NCI-H187 (cell line): ENCODE measurements at places on chromosomes 3 and 15.

DNA sequence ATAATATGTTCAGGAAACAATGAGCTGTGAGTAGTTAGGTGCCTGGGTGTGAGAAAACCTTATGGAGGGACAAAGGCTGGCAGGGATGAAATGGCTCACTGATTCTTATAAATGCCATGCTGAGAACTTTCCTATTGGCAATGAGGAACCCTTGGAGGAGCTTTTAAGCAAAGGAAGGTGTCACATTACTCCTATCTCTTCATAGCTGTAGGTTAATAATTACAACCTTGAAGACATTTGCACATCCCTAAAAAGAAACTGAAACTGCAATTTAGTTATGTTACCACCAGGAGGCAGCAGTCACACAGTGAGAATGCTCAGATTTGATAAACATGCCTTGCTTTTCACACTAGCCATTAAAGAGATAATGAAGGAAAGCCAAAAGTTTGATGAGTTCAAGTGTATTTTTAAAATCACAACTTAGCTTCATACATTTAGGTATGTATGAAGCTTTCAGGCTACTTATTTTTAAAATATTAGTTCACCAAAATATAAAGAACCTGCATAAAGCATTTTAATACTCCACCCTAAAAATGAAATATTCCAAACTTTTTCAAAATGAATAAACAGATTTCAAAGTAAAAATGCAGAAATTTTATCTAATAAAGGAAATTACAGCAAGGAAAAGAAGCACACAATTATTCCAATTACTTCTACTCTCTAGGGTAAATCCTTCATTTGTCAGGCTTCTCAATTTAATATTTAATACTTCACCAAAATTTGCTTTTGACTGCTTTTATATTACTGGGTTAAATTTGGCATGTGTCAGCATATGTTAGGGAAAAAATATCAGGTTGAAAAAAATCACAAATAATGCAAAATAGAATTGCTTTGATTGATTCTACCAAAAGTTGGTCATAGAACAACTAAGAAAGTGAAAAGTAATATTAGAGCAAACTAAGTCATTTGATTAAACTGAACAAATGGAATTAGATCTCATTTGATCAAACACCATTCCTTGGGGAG lies 136.9 kb upstream of the SLC2A2 start:
- DNase-seq = no peak

GRCh38 chr3:88003115-88003755 lies 55.6 kb downstream of the CGGBP1 start:
- DNase-seq = no peak

GRCh38 chr15:74799856-74800558 lies 12.6 kb upstream of the LMAN1L start:
- DNase-seq = no peak

GRCh38 chr3:184952671-184953070 lies 140.7 kb downstream of the VPS8 start:
- no peak for DNase-seq

- DNase-seq = no peak
These were observed 19.5 kb downstream of the ARHGEF3 start for GRCh38 chr3:56782215-56782614.

- no peak for DNase-seq
These were observed 40.1 kb upstream of the EPHB1 start for GRCh38 chr3:134754768-134755559.

GRCh38 chr3:127064391-127065137 lies 81.6 kb downstream of the PLXNA1 start:
- DNase-seq = no peak

DNA sequence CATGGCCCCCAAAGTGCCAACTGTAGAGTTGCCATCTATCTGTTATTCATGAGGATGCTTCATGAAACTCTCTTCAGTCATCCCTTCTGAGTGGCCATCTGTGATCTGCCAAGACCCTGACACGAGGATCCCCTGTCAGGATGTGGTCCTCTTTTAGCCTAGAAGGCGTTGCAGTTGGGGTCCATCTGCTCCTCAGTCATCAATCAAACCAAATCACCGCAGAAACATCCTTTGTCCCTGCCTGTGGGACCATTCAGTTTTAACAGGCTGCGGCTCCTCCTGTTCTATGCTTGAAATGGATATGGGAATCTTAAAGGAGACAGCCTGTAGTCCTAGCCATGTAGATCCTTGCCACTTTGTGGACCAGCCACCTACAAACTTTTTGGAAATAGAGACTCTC lies 5.9 kb upstream of the RPS27L start:
- no peak for DNase-seq

DNA sequence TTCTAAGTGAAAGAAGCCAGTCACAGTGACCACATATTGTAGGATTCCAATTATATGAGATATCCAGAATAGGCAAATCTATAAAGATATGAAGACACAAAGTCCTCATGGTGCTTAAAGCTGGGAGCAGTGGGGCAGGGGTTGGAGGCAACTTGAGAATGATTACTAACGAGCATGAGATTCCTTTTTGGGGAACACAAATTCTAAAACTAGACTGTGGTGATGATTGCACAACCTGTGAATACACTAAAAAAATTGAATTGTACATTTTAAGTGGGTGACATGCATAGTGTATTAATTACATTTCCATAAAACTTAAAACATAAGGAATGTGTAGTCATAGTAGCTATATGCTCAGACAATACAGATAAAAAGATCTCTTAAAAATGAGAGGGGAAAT lies 103.2 kb downstream of the DPH6 start:
- no peak for DNase-seq

DNA sequence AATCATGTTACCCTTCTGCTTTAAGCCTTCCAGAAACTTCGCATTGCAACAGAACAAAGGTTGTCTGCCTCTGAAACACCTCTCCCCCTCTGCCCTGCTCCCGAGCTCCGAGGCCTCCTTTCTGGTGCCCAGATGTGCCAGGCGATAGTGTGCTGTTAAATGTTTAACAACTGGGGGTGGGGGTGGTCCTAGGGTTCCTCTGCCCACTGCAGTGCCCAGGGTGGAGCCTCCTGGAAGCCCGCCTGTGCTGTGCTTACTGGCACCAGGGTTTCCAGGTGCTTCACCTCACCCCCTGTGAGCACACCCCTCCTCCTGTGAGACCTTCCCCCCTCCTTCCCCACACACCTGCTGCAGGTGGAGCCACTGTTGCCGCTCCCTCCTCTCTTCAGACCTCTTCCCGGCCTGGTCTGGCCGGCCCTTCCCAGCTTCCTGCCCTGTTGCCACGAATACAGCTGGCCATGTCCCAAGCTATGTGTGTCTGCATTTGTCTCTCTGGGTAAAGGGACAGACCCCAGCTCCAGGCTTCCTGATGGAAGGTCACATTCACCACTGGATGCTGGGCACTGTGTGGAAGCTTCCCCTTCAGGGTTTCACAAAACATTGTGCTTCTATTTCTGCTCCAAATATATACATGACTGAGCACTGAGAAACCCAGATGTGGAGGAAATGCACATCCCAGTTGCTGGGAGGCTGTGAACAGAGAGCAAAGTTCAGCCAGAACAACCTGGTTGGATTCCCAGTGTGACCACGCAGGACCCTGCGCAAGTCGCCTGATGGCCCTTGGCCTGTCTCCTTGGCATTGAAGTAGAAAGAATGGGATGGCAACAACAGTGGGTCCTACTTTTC lies 37.2 kb downstream of the MGLL start:
- DNase-seq = peak; percentile 62

DNA sequence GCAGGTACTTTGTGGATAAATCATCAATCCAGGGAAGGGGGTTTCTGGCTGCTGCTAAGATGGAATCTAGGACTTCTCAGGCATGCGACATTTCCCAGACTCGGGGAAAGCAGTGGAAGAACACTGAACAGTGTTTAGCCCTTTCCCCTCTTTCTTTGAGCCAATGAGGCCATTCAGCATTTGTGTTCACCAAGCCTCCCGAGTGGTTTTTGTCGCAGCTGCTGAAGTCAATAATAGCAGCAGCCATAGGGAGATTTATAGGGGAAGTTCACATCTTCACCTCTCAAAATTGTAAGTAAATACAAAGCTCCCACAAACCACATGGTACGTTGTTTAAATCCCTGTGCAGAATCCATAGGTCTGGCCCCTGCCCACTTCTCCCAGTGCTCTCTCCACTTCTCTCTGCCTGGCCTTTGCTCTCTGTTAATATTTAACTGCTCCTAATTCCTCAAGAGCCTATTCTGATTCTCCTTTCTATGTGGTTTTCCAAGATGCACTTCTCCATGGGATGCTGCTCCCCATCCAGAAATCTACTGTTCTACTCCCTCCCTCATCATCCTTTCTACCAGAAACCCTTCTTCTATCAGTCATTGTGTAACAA lies 230.7 kb downstream of the SHQ1 start:
- no peak for DNase-seq

- DNase-seq = no peak
These were observed 121.4 kb downstream of the FAM43A start for GRCh38 chr3:194806991-194807630.

- DNase-seq = no peak
These were observed 9.2 kb upstream of the HLTF start for GRCh38 chr3:149095487-149095886.

GRCh38 chr3:46845397-46845859 lies 17.8 kb downstream of the MYL3 start:
- no peak for DNase-seq
